ENCODE measurements at places on chromosomes 12 and 14.

DNA sequence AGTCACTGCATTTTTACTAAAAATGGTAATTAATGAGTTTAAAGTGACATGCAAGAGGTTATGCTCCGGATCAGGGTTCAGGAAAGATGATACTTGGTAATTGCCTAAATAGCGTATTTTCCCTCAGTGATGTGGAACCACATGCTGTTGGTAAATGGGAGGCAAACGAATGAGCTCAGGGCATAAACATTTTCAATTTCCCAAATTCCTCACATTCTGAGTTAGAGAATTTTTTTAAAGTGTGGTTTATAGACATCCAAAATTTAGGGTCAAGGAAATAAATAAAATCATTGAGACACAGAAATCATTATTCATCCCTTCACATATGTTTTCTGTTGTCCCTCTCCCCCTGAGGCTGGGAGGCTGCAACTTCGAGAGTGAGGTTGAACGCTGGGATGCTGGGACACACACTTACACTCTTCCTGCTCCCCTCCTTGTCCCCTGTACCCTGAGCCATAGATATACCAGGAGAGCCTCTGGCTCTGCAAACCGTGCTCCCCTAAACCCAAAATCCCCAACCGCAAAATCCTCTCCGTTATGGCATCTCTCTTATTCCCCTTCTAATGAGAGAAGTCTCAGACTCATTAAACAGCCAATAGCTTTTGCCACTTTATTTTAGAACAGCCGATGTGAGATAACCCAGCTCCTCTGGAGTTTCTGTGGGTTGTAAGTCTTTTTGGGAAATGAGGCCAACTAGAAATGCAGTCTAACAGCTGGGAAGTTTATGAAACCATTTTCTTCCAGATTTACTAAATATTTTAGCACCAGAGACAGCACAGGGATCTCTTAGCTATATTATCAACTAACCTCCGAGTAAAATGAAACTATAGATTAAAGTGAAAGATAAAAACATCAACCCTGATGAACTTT is 21.4 kb upstream of the ADGRD1 start:
- DNase-seq, result no peak

DNA sequence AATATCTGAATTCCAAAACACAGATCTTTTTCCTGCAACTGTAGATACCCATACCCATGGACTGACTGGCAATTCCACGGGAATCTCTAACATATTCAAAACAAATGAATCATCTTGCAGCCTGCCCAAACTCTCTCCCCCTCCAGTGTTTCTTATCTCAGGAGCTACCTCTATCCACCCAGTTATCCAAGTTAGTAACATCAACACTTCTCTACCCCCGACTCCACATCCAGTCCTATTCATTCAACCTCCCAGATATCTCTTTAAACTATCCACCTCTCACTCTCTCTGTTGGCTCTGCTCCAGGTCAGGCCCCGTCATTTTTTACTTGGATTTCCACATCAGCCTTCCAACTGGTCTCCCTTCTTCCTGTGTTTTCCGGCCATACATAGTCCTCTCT is 6.7 kb upstream of the KCNH5 start:
- DNase-seq, result no peak

DNA sequence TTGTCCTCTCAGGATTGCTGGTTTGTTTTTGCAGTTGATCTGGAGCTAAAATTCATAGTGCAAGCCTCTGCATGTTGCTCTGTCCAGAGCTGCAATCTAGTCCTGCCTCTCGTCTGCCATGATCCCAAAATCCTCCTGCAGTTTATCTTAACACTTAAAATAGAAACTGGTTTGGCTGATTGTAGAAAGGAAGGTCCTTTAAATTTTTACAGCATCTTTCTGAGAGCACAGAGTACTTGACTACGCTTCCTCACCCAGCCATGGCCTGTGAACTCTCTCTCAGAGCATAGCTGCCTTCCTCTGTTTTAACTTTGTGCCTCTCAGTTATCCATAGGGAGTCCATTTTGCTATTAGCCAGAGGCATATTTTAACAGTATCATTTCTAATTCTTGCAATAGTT is 877.1 kb downstream of the C12orf50 start:
- DNase-seq, result no peak

DNA sequence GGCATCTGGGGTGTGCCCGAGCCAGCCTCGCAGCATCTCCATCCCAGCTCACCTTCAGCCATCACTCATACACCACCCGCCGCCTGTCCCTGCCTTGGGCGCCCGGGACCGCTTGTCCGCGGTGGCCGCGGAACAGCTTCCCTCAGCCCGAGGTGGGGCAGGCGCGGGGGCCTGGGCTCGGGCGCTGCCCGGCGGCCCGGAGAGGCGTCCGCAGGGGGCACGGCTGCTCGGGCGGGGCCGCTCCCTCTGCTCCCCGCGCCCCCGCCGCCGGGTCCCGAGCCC is 430 bp downstream of the SLC41A2 start:
- DNase-seq, result peak; percentile 49

DNA sequence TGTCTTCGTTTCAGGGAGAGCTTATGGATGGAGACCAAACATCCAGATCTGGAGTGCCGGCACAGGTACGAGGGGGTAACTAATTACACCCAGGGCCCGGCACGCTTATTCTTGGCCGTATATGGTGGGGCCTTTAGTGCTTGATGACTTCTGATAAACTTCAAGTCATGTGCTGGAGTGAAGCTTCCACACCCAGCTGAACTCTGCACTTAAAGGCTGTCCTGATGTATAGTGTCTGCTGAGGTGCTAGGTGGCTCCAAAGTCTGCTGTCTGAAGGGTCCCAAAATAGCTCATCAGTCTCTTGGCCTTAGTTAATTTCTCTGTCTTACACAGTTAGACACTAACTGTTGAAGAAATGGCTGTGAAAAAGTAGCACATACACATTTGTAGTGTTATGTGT is 17.9 kb downstream of the RNF34 start:
- DNase-seq, result no peak

- DNase-seq, result peak; percentile 8
Observed at GRCh38 chr12:108967869-108968540, 52.9 kb downstream of the SVOP start.

DNA sequence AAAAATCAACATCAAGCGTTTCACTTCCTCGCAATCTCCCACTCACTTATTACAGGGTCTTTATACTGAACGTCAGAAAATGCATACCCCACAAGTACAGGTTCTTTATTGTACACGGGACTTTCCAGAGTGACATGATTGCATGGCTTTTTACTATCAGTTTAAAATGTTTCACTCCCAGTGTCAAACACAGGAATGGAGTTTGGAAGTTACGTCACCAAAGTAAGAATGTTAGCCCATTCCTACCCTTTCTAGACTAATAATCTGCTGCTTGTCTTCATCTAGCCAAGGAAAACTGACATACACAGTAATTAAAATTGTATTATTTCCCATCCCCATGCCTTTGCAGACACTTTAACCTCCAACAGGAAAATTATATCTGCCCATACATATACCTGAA is 624.2 kb downstream of the BCL11B start:
- no peak for DNase-seq

GRCh38 chr14:56686416-56686815 is 106.8 kb downstream of the TMEM260 start:
- DNase-seq, result peak; percentile 69

GRCh38 chr14:21072781-21073339 is 2.8 kb downstream of the ARHGEF40 start:
- DNase-seq, result no peak

GRCh38 chr14:64488590-64489099 is 15.0 kb downstream of the ZBTB25 start:
- no peak for DNase-seq

GRCh38 chr12:56151672-56152131 is 685 bp upstream of the MYL6B start:
- peak; percentile 45 for DNase-seq

GRCh38 chr12:117986705-117987469 is 18.1 kb upstream of the KSR2 start:
- DNase-seq, result no peak

DNA sequence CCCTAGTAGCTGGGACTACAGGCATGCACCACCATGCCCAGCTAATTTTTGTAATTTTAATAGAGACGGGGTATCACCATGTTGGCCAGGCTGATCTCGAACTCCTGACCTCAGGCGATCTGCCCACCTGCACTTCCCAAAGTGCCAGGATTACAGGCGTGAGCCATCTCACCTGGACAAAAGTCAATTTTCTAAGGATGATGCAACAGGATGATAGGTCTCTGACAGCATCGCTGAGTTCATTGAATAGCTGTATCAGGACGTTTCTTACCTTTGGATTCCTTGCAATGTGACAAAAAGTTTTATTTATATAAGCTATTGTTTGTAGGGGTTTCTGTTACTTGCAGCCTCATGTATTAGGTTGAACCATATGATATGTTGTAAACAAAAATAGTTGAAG is 55.5 kb upstream of the PCED1B start:
- no peak for DNase-seq

DNA sequence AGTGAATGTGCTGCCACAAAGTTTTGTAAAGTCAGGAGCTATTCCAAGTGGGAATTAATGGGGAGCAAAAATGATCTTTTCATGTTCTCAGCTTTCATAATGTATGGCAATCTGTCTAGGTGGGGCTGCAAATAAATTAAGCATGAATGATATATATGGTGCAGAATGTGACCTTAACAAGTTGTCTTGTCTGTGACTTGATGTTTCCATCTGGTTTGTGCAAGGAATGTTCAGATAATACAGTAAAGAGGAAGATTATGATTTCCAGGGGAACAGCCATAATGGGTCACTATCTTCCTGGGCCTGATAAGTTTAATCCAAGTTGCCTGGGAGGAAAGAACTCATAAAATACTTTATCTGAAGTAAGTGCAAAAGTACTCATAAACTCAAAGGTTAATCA is 1815.8 kb upstream of the FLRT2 start:
- no peak for DNase-seq

DNA sequence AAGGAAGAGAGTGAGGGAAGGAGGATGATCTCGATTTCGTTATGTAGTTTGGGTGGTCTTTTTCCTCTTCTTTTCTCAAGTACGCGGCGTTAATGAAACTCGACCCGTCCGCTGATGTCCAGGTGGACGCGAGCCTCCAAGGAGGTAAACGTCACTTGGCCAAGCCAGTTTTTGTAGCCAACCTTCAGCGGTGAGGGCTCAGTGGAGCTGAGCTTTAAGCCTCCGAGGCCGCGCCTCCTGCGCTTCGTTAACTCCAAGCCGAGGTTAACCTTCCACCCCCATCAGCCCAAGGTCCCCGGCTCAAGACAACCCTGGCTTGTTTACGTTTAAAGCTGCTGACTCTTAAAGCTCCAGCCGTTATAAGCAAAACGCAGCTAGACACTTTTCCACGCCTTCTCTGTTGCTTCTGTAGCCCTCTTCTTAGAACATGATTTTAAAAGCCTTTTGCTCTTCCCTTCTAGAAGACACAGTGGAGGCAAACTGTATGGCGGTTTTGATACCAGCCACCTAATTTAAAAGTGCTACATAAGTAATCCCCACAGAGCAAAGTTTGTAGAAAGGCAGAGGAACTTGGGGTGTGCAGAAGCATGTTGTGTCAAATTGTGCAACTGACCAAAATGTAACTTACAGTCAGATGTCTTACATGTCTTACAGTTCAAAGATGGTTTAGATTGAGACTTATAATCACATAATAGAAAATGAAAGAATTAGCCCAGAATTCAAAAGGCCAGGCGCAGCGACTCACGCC is 923 bp upstream of the ITPR2 start:
- DNase-seq, result peak; percentile 49

DNA sequence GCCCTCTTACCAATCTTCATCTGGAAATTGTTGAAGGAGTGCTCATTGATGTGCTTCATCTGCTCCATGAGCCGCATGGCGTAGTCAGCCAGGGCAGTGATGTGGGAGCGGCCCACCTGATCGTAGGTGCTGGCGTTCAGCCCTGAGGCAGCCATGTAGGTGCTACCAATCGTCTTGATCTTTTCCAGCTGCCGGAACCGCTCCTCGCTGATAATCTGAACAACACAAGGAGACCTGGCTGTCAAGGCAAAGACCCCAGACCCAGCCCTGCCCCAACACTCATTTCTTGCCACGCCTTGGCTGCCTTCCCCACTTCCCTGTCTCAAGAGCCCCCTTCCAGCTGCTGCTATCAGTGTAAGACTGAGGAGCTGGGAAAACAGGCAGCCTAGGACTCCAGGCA is 18.1 kb downstream of the ADCY6 start:
- DNase-seq, result no peak

- DNase-seq, result peak; percentile 93
Observed at GRCh38 chr12:82146740-82147139, 211.4 kb downstream of the CCDC59 start.

- DNase-seq, result no peak
Observed at GRCh38 chr12:86456241-86456640, 200.1 kb upstream of the MGAT4C start.

DNA sequence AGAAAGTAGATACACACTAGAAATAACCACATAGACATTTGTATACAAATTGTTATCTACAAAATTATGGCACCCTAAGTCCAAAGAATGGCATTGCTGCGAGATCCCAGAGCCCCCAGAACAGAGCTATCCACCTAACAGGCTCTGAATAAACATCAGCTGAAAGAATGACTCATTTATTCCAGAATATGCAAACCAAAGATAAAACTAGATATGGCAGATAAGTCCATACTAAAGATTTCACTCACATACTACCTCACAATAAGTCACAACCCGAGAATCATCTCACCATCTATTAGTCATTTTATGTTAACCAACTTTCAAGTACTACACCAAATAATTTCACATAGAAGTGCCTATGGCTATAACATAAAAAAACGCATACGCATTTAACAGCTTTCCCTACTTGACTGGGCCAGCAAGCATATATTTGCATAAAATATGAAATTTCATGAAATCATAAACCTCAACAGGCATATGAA is 5.6 kb downstream of the CNIH1 start:
- no peak for DNase-seq

- DNase-seq, result no peak
Observed at GRCh38 chr12:60014436-60014835, 418.6 kb downstream of the SLC16A7 start.

DNA sequence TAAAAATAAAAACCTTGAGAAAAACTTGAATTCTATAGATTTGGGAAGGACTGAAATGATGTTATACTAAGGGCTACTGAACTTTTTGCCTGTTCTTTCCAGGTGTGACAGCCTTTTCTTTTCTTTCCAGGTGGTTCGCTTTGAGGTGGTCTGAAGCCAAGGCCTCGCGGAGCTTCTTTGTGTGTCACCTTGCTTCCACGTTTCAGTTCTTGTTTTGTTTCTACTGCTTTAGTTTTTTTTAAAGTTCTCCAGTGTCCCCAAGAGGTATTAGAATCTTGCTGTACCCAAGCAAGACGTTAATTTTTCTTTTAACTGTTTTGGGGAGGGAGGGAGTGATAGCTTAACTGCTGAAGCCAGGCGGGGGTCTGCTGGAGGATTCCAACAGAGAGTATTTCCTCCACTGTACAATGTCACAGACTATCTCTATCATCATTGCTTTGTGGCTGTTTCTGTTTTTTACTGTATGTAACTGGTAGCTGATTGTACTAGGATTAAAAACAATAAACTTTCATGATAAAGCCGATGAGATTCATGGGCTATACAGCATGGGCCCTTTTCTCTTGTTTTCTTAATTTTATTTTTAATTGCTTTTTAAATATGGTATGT is 40.2 kb downstream of the PROX2 start:
- DNase-seq, result no peak

GRCh38 chr14:79375356-79375755 is 835.9 kb downstream of the DIO2 start:
- no peak for DNase-seq

- DNase-seq, result peak; percentile 17
Observed at GRCh38 chr14:104094709-104095425, 9.4 kb downstream of the ASPG start.

- no peak for DNase-seq
Observed at GRCh38 chr12:88036353-88036965, 7.3 kb upstream of the C12orf50 start.
